ENCODE measurements at places on chromosomes 12 and 14.

- DNase-seq = no peak
Observed at GRCh38 chr14:92655419-92656201, 92.8 kb downstream of the LGMN start.

- DNase-seq = no peak
Observed at GRCh38 chr14:33897878-33898535, 52.9 kb downstream of the EGLN3 start.

DNA sequence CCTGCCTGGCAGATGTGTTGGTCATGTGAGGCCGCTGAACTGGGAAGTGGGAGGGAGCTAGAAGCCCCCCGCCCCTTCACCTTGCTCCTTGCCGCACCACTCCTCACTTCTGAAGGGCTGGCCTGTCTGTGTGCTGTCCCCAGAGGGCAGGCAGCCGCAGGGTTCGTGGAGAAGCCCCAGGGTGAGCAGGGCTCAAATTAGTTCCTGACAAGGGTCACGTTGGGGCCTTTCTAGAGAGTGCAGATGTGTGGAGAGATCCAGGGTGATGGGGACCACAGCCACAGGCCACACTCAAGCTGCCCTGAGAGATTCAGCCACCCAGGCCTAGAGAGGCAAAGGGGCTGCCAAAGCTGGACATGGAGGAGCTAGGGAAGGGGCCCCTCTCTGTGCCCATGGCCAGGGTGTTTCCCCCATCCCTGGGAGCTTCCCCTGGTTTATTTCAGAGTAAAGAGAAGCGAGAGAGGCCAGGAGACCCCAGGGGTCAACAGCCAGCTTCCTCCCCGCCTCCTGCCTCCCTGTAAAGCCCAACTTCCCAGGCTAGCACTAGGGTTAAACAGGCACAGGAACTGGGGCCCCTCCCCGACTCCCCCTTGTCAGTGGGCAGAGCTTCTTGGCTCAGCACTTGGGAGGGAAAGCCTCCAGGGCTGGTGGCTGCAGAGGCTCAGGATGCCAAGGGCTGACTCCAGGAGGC is 16.2 kb downstream of the SLC25A29 start:
- no peak for DNase-seq

- no peak for DNase-seq
Observed at GRCh38 chr14:103026988-103027387, 30.4 kb downstream of the CDC42BPB start.

DNA sequence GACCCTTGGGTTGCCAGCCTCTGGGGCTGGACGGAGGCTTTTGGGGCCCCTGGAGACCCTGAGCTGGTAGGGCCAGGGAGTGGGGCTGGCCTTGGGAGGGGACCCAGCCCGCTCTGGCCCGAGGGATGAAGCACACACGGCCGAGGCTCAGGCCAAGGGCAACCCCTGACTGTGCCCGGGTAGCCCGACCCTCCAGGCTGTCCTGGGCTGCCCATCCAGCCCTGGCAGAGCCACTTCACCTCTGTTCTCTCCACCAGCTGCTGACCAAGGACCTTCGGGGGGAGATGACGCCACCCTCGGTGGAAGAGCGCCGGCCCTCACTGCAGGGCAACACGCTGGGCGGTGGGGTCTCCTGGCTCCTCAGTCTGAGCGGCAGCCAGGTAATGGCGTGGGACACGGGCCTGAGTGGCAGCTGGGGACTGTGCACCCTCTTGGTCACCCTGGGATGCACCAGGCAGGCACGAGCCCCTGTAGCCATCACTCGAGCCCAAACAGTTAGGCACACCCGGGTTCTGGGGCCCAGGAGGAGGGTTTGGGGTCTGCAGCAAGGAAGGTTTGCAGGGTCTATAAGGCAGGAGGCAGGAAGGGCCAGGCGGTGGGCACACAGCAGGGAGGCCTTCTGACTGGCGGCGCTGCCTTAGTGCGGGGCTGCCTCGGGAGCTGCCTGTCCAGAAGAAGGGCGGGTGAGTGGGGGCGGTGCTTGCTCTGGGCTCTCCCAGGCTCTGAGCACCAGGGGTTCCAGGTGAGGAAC is 19.7 kb downstream of the ASPG start:
- no peak for DNase-seq

GRCh38 chr12:32230613-32230993 is 124.0 kb downstream of the BICD1 start:
- no peak for DNase-seq

- DNase-seq = no peak
Observed at GRCh38 chr12:6866163-6866919, 990 bp upstream of the TPI1 start.

GRCh38 chr12:67046062-67046461 is 223.1 kb upstream of the CAND1 start:
- DNase-seq = no peak

DNA sequence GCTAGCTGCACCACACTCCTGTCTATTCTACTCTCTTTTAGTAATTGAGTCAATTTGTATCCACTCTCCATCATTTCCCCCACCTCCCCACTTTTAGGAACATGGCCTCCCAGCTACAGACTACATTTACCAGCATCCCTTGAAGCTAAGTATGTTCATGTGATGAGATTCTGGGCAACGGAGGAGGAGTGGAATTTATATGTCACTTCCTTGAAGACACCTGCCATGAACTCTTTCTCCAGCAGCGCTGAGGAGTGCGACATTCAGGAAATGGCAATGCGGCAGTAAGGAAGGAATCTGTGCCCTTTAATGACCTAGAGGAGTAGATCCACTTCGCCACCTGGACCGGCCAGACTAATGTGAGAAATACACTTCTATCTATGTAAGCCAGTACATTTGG is 243.7 kb upstream of the DIO2 start:
- no peak for DNase-seq

GRCh38 chr14:71235875-71236274 is 328.6 kb downstream of the PCNX1 start:
- no peak for DNase-seq

DNA sequence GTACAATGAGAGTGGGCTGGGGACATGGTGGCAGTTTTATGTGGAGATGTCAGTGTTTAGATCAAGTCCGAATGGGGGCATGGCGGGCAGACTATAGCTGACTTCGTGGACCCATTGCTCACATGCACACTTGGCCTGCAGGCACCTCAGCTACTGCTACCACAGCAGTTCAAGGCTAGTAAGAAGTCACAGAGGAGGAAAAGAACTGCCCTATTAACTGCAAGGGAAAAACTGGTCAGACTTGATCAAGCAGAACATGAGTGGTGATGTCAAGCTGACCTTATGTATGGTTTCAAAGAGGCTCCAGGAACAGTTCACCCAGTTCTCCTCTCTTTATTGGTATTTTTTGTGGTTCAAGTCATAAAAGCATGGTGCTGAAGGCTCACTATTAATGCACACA is 30.2 kb upstream of the FRS2 start:
- no peak for DNase-seq

GRCh38 chr14:94764573-94764972 is 5.3 kb downstream of the GSC start:
- DNase-seq = no peak

- DNase-seq = no peak
Observed at GRCh38 chr12:19988459-19988873, 379.9 kb upstream of the PDE3A start.

DNA sequence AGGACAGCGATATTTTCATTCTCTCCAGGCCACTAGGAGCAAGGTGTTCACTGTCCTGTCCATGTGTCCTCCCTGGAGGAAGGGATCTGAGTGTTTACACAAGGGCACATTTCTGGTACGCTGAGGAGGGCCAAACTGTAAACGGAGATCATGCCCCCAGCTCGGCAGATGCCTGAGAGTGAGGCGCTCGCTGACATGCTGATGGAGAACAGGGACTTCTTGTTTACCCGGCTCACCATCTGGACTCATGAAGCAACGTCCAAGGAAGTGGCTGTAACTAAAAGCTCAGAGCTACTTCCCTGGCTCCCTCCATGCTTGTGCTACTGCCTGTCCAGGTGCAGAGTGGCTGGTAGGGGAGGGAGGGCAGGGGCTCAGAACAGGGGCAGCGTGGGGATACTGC is 43.4 kb upstream of the KCNA1 start:
- no peak for DNase-seq

- DNase-seq = no peak
Observed at GRCh38 chr14:76664790-76665189, 96.5 kb upstream of the VASH1 start.

GRCh38 chr12:22588817-22589216 is 36.2 kb upstream of the ETNK1 start:
- DNase-seq = no peak

DNA sequence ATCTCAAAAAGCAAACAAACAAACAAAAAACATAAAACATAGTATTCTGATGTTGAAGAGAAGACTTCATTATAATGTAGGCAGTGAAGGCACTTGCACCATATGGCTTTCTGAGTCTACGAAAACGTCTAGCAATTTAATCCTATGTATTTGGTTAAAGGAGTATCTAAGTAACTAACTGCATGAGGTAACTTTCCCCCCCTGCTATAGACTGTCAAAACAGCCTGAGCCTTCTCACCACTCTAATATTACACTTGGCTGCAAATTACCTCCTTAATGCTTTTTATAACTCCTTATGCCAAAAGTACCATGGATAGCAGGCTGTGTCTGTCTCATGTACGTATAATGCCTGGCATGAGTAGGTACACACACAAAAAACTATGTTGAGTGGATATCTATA is 607.6 kb upstream of the FLRT2 start:
- DNase-seq = no peak

Measured in caudate nucleus (tissue), 63 donors.